ENCODE measurements at places on chromosomes 7 and 10. TPM values are rescaled to one million over a fixed set of nuclear protein-coding genes. Genes with fewer than 3 reads are reported as not detected.

The SFRP5 gene
- 0.99 TPM for total RNA-seq

The RNF32 gene
- total RNA-seq, result 63.8 TPM

The OPALIN gene
- not detected for total RNA-seq

The ZC3HAV1L gene
- 22.6 TPM for total RNA-seq

GRCh38 chr7:38465956-38466355, 165.2 kb downstream of the AMPH start:
- no peak for DNase-seq

GRCh38 chr10:69142983-69143382, 19.0 kb downstream of the VPS26A start:
- DNase-seq, result no peak

GRCh38 chr10:28774051-28774995, 97.0 kb downstream of the BAMBI start:
- DNase-seq, result no peak

- no peak for DNase-seq
Observed at GRCh38 chr10:97843281-97843671, 6.4 kb upstream of the GOLGA7B start.

GRCh38 chr7:157014635-157015555, 4.4 kb upstream of the MNX1 start:
- DNase-seq, result no peak

DNA sequence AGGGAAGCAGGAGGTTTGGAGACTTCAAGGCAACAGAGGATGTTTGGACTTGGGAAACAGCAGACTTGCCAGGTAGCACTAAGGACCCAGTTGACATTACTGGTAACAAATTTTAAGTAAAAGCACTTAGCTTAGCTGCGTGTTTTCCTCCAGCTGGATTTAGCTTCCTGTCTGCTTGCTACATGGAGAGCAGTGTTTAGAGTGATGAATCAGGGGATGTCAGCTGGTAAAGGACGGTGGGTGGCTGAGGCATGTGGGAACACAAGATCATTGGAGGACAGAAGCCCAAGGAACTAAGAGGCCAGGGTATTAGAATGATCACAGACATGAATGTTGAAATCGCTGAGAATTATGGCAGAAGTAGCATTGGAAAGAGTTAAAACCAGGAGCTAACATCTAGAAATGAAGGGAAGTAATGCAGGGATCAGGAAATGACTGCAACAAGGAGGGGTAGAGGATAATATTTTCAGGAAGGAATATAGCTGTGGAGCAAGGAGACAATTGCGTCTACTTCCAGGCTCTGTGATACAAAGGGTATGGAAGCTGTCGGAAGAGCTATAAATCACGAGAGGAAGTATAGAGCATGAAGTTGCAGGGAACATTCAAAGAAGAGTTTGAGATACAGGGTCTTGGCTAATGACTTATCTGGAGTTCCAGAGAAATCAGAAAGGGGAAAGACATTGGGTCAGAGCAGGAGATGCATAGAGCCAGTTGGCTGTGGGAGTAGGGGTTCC, 34.4 kb downstream of the CALD1 start:
- no peak for DNase-seq

GRCh38 chr7:38452681-38453108, 178.5 kb downstream of the AMPH start:
- DNase-seq, result no peak

DNA sequence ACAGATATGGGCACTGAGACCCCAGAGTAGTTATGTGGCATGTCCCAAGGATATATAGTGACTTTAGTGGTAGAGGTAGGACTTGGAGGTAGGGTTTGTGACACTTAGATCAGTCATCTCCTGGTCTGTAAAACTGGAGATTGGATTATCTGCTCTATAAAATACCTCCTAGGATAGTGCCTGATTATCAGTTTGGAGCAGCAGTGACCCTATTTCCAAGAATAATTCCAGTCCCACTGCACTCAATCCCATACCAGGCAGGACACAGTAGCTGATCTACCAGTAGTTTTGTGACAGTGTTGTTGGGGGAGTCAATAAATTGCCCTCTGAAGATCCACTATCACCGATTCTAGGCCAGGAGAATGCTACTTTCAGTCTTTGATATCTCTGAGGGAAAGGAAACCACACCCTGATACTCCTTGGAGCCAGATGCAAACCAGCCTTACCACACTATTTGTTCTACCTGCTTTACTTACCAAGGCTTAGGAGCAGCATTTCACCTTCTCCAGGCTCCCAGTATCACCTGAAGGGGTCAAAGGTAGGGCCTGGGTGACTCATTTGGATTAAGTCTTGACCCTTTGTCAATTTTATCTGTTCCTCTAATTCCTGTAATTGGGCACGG, 30.6 kb downstream of the KMT2E start:
- no peak for DNase-seq

DNA sequence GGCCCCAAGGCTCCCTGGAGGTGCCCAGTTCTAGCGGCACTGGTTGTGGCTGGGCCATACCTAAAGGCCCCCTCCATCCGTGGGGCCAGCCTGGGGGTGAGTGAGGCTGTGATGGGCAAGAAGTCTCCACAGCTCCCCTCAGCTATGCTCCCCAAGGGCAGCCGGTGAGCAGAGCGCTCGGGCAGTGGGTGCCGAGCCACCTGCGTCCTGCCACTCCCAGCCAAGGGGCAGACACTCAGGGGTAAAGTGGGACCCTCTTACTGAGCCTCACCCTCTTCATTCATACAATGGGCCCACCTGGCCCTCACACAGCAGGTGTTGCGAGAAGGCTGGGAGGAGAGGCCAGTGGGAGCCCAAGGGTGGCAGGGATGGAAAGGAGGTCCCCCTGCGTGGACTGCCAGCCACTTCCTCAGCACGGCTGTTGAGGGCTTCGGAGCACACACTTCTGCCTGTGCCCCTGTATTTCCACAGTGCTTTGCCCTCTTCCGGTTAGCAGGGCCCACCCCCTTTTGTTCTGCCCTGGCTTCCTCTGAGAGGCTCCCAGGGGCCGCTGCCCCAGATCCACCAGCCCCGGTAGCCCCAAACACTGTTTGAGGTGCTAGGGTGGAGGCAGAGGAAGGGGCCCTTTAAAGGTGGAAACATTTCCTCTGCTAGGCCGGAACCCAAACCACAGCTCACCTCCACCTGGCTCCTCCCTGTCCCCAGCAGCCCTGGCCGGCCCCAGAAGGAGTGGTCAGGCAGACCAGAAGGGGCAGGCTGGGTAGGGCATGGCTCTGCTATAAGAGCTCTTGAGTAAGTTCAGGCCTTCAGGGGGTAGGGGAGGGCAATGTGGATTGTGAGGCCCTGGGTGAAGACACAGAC, 16.4 kb upstream of the C10orf105 start:
- DNase-seq, result no peak

DNA sequence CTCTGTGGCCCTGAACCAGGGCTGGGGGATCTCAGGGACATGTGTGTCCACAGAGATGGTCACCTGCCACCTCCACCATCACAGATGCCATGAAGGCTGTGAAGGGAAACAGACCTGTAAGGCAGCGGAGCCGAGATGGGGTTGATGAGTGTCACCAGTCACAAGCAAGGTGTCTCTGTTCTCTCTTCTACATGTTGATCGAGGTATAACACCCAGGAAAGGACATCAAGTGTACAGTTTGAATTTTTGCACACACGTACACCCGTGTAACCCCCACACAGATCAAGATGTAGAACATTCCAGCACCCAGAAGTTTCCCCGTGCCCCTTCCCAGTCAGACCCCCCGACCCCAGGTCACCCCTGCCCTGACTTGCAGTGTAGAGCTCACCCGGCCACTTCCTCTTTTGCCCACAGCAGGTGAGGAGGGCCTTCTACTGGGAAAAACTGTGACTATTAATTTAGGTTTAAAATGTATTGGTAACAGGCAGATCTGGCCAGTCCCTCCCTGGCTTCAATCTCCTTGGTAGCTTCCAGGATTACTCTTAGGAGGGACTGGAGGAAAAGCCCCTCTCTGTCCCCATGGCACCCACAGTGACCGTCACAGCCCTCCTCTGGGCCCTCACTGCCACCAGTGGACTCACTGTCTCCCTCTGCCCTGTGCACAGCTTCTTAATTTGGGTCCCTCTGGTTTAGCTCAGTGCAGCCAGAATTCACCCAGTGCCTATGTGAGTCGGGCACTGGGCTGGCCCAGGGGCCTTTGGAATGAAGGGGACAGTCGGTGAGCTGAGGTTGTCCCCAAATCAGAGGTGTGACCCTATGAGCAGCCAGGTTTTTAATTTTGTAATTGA, 108.2 kb downstream of the LHPP start:
- no peak for DNase-seq

DNA sequence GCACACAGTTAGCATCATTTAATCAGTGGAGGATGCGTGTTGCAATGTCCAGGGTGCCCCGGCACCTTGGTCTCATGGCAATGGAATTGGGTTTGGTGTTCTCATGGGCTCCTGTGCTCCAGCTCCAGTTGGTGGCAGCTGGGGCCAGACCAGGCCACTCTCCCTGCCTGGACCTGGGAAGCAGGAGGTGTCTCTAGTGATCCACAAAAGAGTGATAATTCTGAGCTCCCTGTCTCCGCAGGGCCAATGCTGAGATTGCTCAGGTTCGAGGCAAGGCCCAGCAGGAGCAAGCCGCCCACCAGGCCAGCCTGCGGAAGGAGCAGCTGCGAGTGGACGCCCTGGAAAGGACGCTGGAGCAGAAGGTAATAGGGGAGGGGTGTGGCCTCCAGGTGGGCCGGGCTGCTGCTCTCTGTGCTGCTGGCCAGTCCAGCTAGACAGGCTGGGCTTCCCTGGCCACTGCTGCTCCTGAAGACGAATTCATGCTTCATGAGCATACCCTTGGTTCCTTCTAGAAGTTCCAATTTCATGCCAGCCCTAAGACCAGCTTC, 21.7 kb upstream of the BTBD16 start:
- DNase-seq, result no peak

- no peak for DNase-seq
Observed at GRCh38 chr10:60349426-60349825, 40.2 kb downstream of the ANK3 start.

- DNase-seq, result peak; percentile 56
Observed at GRCh38 chr10:17671307-17671706, 27.4 kb downstream of the STAM start.

DNA sequence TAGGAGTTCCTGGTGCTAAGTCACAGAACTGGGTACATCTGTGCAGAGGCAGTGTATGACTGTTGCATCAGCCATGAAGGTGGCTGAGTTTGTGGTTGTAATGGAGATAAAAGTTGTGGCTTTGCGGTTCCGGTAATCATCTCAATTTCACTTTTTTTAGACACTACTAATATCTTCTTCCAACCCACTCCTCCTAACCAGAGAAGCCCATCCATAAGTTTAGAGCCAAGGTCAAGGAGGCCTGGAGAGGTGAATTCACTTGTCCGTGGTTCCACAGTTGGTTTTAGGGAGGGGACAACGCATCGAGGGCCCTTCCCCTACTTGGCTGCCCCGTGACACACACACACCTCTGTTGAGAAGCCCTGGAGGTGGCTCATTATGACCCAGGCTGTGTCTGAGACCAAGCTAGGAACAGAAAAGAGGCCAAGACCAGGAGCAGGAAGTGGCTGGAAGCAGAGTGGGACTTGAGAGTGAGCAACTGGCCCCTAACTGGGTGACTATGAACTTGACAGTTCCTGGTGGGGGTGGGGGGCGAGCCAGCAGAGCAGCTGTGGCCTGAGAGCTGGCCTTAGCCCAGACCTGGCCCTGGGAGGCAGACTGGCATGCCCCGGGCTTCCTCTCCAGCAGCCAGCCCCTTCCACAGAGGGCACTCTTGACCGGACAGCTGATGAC, 66.8 kb upstream of the COL13A1 start:
- no peak for DNase-seq

DNA sequence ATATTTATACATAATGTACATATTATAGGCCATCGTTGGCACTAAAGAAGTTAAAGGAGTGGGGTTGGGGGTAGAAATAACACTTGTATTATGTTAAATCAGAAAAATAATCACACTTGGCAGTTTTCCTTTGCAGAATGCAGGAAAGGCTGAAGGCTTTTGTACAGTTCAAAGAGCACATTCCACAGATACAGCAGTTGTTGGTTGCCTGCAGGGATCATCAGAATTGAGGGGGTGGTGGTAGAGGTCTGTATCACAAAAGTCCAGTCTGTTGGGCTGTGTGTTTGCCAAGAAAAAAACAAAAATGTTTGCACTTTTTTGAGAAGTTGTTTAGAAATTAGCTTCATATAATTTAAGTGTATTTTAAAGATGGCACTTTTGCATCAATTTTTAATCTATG, 231.8 kb upstream of the FOXP2 start:
- DNase-seq, result no peak

- no peak for DNase-seq
Observed at GRCh38 chr10:13567030-13567429, 19.7 kb upstream of the PRPF18 start.

GRCh38 chr10:106618646-106619045, 545.9 kb downstream of the SORCS1 start:
- DNase-seq, result no peak
